ENCODE measurements at places on chromosomes 2 and 18.

DNA sequence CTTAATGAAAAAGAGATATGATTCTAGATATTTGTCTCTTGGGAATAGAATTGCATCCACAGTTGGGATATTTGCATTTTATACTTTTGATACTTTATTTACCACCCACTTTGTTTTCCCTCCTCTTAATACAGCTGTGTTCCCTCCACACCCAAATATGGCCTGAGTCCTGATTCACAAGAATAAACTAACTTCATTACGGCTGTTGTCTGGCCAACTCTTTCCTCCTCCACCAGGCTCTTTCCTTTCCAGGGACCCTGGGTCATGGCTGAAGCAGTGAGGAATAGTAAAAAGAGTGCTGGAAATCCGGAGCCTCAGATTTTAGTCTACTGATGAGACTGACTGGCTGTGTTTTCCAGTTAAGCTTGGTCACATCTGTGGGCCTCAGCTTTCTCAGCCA, 48.4 kb upstream of the STAM2 start:
- no peak for DNase-seq

DNA sequence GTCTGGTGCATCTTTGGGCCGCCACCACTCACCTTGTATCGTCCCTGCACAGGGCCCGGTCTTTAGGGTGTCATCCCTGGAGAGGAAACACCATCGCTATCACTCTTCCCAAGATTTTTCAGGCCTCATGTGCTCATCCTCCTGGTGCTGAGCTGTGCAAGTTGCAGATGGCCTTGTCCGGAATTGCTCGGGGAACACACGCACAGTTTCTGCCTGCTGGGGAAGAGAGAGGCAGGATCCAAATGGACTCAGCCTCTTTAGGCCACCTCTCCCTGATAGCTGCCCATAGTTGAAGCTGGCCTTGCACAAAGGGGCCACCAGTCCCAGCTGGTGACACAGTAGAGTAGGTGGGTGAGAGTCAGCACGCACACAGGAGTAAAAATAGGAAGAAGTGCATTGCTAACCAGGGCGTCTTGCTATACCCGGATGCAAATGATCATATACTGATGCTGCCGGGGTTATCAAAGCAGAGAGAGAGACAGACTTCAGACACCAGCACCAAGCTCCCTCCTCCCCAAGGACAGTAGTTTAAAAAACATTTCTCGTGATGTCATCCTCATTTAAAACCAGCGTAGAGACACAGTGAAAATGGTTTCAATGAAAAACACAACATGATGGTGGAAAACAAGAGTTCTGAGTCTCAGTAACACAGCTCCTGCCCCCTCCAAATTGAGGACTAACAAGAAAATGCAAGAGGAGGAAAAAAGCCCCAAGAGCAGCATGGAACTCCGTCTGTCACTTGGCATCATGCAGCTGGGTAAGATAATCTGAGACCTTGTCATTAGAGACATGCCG, 147.5 kb upstream of the NCK2 start:
- DNase-seq: no peak

DNA sequence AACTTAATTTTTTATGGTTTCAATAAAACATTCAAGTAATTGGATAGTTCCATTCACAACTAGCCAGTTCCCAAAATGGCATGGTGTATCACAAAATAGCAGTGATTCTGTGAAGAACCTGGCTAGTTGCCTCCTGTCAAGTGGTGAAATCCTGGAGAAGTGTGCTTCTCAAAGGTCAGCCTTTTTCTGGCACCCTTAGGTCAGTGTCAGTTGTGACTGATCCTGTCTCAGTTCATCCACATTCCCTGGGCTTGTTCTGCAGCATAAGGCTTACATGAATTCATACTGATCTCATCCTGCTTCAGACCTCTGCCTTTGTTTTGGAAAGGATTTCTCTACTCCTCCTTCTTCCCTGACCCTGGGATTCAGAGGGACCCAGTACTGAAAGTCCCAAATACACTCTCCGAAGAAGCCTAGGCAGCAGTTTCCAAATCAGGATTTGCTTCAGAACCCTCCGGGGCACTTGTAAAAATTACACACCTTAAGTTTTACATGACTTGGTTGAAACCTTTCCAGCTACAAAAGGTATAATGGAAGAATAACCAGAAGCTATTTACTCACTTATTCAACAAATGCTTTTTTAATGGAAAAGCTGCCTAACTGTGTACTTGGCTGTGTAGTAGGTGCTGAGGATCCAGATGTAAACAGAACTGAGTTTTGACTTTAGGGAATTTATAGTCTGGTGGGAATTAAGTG, 11.0 kb downstream of the MAP3K20 start:
- DNase-seq: no peak

GRCh38 chr2:36425608-36426355, 70.2 kb downstream of the CRIM1 start:
- DNase-seq: no peak

GRCh38 chr2:196635156-196635555, 4.4 kb upstream of the CCDC150 start:
- DNase-seq: no peak

- DNase-seq: no peak
These were observed 9.6 kb downstream of the CFAP221 start for GRCh38 chr2:119553687-119554344.

DNA sequence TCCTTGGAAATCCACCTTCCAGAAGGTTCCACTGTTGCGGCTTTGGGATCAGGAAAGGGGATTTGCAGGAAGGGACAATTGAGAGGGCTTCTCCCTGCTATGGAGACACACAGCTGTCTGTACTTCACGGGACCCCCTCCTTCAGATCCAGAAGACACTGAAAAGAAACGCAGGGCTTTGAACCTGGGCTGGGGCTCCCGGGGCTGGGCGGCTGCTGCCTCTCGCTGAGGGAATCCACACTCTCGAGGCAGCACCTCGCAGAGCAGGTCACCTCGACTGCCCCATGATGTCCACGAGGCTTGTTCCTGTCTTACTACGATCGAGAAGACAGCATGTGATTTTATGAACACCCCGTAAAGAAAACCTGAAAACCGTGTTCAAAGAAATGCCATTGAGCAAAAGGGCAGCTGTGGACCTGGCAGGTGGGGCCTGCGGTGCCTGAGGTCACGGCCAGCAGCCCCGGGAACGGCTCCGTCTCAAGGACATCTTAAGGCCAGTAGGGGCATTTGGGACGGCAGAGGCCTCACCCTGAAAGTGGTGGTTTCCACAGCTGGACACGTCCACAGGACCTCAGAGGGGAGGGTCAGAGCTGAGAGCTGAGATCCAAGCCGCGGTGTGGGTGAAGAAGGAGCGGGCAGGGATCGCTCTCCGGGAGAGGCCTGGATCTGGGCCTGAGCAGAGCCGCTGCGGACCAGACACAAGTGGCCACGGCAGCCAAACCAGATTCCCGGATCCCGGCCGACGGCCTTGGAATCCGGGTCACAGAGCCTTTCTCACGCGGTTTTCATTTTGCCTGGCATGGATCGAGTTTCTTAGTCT, 165.7 kb downstream of the RTP5 start:
- DNase-seq: no peak

- no peak for DNase-seq
These were observed 20.8 kb upstream of the CHN1 start for GRCh38 chr2:175025946-175026345.

- no peak for DNase-seq
These were observed 97.8 kb upstream of the MCFD2 start for GRCh38 chr2:47013383-47013782.

DNA sequence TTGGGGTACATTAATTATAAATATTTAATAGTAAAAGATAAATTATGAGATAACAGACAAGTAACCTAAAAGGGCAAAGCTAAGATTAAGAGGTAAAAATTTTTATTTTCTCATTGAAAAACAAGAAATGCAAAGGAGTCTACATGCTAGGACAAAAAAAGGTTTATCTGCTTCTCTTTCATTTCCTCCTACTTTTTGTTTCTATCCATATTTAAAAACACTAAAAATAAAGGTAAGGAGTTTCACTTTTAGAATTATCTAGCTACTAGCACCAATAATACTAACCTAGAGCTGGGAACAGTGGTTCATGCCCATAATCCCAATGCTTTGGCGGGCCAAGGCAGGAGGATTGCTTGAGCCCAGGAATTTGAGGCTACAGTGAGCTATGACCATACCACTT, 1551.7 kb upstream of the SLC39A10 start:
- DNase-seq: no peak

DNA sequence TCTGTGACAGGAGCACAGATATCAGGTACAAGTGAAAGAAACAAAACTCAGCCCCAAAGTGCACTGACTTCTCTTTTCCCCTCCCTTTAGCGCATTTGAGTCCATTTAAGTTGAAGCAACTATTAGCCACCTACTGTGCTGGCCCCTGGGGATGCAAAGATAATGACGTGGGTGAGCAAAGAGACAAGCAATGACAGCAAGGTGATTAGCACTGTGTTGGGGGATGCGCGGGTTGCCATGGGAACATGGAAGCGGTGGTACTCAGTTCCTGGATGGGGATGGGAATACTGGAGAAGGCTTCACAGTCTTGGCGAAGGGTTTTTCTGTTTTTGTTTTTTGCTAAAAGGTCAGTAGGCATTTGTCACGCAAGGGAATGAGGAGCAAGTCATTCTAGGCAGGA, 205.8 kb downstream of the LDLRAD4 start:
- DNase-seq: no peak
